ENCODE measurements at places on chromosomes 7 and 10. TPM values are rescaled to one million over a fixed set of nuclear protein-coding genes. Genes with fewer than 3 reads are reported as not detected.

DNA sequence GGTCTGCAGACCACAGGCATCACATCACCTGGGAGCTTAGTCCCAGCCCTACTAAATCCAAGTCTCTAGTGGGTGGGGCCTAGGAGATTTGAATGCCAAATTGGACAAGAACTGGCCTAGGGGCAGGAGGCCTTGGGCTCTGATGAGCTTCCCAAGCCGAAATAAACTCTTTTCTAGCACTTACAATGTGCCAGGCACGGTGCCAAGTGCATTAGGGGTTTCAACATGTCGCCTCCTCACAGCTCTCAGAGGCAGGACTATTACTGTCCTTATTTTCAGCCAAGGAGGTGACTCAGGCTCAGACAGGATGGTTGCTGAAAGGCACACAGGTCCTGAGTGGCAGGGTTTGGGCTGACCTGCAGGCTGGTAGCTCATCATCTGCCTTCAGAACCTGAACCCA lies 9.2 kb upstream of the CPA1 start:
- no peak for DNase-seq
- H3K4me1 ChIP-seq, result peaks cover 66% of the 10 kb centered on the region
- H3K4me3 ChIP-seq, result no peak overlapping the region
- no peaks in the 10 kb centered on the region for H3K27me3 ChIP-seq

- no peak for DNase-seq
- no peaks in the 10 kb centered on the region for H3K4me1 ChIP-seq
- no peak overlapping the region for H3K4me3 ChIP-seq
- no peak overlapping the region for H3K27ac ChIP-seq
- no peaks in the 10 kb centered on the region for H3K36me3 ChIP-seq
Measured at GRCh38 chr7:120052884-120053382, 220.0 kb upstream of the KCND2 start.

- no peak overlapping the region for H3K4me3 ChIP-seq
- no peaks in the 10 kb centered on the region for H3K4me1 ChIP-seq
- H3K27me3 ChIP-seq, result no peaks in the 10 kb centered on the region
- DNase-seq, result no peak
Measured at GRCh38 chr7:157848508-157849340, 511.9 kb downstream of the DNAJB6 start.

The HYAL4 gene
- total RNA-seq, result not detected

The FAM180A gene
- total RNA-seq, result 133 TPM

All from thoracic aorta (tissue), 2 donors.